ENCODE measurements at places on chromosomes 6 and 20. TPM values are rescaled to one million over a fixed set of nuclear protein-coding genes. Genes with fewer than 3 reads are reported as not detected.

- DNase-seq = no peak
- H3K27ac ChIP-seq = no peak overlapping the region
- H3K4me1 ChIP-seq = no peaks in the 10 kb centered on the region
- no peaks in the 10 kb centered on the region for H3K36me3 ChIP-seq
- no peaks in the 10 kb centered on the region for H3K27me3 ChIP-seq
Measured at GRCh38 chr6:114569669-114570068, 226.8 kb upstream of the HS3ST5 start.

DNA sequence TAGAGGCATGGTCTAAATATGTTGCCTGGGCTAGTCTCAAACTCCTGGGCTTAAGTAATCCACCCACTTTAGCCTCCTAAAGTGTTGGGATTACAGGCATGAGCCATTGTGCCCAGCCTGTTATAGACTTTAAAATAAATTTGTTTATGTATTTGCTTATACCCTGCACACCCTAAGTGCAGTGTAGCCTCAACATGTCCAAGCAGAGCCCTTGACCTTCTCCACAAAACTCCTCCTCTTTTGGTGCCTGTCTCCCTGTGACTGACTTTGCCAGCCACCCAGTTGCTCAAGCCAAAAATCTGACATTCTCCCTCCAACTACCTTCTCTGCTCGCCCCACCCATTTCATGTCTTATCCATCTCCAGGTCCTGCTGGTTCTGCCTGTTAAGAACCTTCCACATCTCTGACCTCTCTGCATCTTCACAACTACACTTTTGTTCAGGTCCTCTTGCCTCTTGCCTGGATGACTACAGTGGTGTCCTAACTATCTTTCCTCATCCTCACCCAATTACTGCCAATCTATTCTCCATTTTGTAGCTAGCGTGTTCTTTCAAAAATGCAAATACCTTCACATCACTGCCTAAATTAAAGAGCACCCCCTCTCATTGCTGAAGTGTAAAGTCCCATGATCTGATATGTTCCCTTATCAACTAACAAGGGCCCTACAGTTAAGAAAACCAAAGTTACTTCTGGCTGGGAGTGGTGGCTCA lies 11.2 kb upstream of the KIFC1 start:
- peaks cover 16% of the 10 kb centered on the region for H3K4me1 ChIP-seq
- H3K27ac ChIP-seq = no peak overlapping the region
- H3K27me3 ChIP-seq = no peaks in the 10 kb centered on the region
- DNase-seq = peak; percentile 5
- no peaks in the 10 kb centered on the region for H3K36me3 ChIP-seq

Gene SLC17A3
- not detected for total RNA-seq

Gene BNIP5
- total RNA-seq = not detected

- H3K4me3 ChIP-seq = no peak overlapping the region
- no peaks in the 10 kb centered on the region for H3K27me3 ChIP-seq
- H3K36me3 ChIP-seq = no peaks in the 10 kb centered on the region
- H3K4me1 ChIP-seq = no peaks in the 10 kb centered on the region
- H3K27ac ChIP-seq = no peak overlapping the region
Measured at GRCh38 chr20:8404912-8405635, 273.0 kb downstream of the PLCB1 start.

DNA sequence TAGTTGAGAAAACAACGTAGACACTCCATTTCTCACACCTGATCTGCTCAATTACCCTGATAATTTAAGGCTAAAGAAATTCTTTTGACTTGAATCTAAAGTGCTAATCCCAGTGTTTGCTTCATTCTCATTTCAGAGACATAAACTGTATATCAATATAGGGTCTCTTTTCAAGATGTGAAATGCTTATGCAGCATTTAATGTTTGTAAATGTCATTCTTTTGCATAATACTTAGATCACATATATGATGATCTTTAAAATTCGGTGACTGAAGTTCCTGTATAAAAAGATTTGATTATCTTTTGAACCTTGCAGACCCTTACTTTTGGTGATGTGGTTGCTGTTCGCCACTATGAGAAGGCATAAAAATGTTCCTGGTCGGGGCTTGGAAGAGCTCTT lies 3.9 kb downstream of the FABP7 start:
- H3K27ac ChIP-seq = no peak overlapping the region
- no peaks in the 10 kb centered on the region for H3K4me1 ChIP-seq
- H3K4me3 ChIP-seq = no peak overlapping the region
- no peak for DNase-seq
- peaks cover 25% of the 10 kb centered on the region for H3K27me3 ChIP-seq

DNA sequence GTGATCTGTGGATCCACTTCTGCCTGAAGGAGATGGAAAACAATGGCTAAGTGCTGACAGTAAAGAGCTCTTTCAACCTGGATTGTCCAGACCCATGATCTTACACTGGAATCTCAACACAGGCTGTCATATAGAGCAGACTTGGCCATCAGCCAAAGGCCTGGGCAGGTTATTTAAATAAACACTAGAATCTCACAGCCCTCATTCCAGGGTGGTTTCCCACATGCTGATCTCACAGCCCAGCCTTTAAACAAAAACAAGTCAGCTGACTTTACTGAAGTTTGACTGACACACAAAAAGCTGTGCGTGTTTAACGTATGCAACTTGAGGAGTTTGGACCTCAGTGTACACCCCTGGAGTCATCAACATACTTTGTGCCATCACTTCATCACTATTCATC lies 28.4 kb downstream of the SYNDIG1 start:
- H3K27me3 ChIP-seq = no peaks in the 10 kb centered on the region
- H3K36me3 ChIP-seq = no peaks in the 10 kb centered on the region
- H3K27ac ChIP-seq = no peak overlapping the region
- peaks cover 10% of the 10 kb centered on the region for H3K4me1 ChIP-seq
- DNase-seq = no peak

- no peaks in the 10 kb centered on the region for H3K36me3 ChIP-seq
- DNase-seq = no peak
- H3K4me3 ChIP-seq = no peak overlapping the region
- H3K27ac ChIP-seq = no peak overlapping the region
- H3K27me3 ChIP-seq = no peaks in the 10 kb centered on the region
- H3K4me1 ChIP-seq = peaks cover 34% of the 10 kb centered on the region
Measured at GRCh38 chr6:15279047-15279661, 33.3 kb downstream of the JARID2 start.

Gene TMC2
- not detected for total RNA-seq

DNA sequence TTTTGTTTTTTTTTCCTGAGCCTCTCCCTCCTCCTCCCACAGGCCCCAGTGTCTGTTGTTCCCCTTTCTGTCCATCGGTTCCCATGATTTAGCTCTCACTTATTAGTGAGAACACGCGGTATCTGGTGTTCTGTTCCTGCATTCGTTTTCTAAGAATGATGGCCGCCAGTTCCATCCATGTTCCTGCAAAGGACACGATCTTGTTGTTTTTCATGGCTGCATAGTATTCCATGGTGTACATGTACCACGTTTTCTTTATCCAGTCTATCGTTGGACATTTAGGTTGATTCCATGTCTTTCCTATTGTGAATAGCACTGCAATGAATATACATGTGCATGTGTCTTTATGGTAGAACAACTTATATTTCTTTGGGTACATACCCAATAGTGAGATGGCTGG lies 105.6 kb upstream of the NUP153 start:
- H3K27ac ChIP-seq = no peak overlapping the region
- peaks cover 56% of the 10 kb centered on the region for H3K36me3 ChIP-seq
- no peak overlapping the region for H3K4me3 ChIP-seq
- no peaks in the 10 kb centered on the region for H3K27me3 ChIP-seq
- H3K4me1 ChIP-seq = no peaks in the 10 kb centered on the region

DNA sequence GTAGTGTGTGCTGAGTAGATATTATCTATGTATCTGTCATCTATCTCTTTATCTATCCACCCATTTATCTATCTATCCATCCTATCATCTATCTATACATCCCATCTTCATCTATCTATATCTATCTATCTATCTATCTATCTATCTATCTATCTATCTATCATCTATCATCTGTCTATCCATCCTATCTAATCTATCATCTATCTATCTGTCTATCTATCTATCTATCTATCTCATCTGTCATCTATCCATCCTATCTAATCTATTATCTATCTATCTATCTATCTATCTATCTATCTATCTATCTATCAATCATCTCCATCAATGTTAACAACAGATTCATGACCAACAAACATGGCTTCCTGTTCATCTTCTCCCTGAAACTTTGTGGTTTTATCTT lies 90.5 kb upstream of the SLC24A3 start:
- H3K36me3 ChIP-seq = no peaks in the 10 kb centered on the region
- no peak overlapping the region for H3K4me3 ChIP-seq
- H3K27ac ChIP-seq = no peak overlapping the region
- no peaks in the 10 kb centered on the region for H3K27me3 ChIP-seq
- DNase-seq = no peak
- no peaks in the 10 kb centered on the region for H3K4me1 ChIP-seq
